NCI-H2081 (cell line): ENCODE measurements at places on chromosomes 6 and 20.

GRCh38 chr20:22074635-22075034, 369.2 kb downstream of the PAX1 start:
- DNase-seq: no peak

DNA sequence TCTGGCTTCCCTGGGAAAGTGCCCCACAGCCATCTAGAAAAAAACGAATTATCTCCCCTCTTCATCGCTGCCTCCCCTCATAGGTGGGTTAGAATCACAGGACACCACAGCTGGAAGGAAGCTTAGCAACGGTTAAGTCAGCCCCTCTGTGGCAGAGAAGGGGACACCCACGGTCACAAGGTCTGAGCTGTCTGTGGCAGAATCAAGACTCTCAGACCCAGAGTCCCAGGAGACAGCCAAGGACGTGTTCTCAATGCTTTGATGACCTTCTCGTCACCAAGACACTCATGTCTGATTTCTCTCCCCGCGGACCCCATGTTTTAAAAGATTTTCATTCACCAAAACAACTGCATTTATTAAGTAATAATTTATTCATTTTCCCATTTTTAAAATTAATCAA, 221.5 kb downstream of the NRN1 start:
- no peak for DNase-seq

DNA sequence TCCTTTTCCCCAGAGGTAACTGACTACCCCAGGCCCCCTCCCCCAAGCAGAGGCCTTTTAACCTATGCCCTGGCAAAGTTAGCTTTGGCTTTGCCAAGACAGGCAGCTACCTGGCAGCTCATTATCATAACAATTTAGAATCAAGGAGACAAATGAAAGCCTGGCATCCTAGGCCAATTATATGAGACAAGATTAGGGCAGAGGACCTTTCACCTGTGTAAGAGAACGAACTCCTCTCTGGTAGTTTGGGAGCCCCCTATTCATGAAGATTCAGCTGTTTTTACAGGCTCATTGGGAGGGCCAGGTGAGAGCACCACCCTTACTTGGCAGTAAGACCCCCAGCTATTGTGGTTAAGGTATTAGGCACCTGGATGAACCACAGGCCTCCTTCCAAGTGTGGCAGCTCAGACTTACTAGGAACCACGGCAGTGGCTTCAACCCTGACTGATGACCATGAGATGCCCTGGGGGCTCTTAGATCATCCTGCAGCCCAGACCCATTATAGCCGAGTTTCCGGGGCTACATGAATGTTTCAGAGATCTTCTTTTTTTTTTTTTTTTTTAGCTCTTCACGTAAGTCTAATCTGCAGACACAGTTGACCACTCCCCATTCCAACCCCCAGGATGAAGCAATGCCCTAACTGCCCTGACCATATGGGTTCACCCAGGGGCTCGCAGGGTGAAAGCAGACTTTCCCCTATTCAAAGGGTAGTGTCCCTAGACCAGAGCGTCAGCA, 56.2 kb downstream of the RAB44 start:
- no peak for DNase-seq

DNA sequence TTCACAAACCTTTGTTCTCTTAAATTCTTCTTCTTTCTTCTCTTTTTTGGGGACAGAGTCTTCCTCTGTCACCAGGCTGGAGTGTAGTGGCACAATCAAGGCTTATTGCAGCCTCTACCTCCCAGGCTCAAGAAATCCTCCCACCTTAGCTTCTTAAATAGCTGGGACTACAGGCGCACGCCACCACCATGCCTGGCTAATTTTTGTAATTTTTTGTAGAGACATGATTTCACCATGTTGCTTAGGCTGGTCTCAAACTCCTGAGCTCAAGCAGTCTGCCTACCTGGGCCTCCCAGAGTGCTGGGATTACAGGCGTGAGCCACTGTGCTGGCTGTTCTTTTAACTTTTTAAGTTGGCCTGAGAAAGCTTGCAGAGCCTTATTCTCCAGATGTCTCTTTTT, 48.0 kb downstream of the NCOA3 start:
- DNase-seq: no peak

- no peak for DNase-seq
These were observed 145.9 kb upstream of the CITED2 start for GRCh38 chr6:139520321-139520768.

DNA sequence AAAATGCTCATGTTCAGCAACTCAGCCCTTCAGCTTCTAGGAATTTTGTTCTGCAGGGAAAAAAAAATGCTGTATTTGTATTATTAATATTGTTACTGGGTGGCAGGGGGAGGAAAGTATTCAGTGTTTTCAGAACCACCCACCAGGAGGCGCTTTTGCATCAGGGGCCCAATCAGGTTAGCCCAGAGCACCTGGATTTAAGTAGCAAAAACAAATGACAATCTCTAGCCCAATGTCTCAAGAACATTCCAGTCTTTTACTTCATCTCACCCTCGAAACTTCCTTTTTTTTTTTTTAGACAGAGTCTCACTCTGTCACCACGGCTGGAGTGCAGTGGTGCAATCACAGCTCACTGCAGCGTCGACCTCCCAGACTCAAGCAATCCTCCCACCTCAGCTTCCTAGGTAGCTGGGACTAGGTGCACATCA, 635 bp upstream of the C20orf203 start:
- DNase-seq: peak; percentile 70

DNA sequence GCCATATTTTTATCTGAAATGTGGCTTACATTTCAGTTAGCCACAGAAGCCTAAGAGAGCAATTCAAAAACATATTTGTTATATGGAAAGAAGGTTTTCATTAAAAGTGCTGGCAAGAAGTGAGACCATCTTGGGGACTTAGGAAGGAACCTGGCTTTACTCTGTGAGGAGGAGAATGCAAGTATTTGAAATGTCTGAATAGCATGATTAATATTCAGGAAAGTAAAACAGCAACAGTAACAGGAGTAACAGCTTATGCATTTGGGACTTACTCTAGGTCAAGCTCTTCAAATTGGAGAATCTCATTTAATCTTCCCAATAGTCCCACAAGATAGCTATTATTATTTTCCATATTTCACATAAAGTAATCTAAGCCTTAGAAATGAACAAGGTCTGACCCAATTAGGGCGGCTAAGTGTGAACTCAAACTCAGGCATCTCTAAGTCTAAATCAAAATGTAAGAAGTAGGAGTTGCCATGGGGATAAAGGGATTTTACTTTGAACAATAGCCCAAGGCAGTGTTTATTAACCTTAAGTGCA, 816.5 kb downstream of the BCKDHB start:
- DNase-seq: no peak

- no peak for DNase-seq
These were observed 54.6 kb downstream of the GMPR start for GRCh38 chr6:16292942-16293341.
